ENCODE measurements at places on chromosomes 12 and 14.
A peak's percentile ranks its signal among the peaks of the same experiment; 100 is the strongest.

DNA sequence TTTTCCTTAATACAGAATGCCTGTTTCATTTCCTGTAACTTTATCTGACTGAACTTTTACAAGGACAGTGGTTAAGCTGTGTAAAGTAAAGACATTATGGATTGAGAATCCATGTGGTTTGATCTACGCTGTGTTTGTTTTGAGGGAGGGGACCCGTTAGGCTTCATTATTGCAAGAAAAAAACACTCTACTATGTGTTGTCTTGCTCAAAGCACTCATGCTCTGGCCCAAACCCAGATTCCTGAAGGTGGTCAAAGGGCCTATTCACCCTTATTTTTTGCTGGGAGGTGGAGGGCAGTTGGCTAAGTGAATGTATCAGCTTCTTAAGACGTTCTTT is 11.9 kb downstream of the RNF10 start:
- DNase-seq = no peak

- no peak for DNase-seq
These were observed 55.3 kb upstream of the STON2 start for GRCh38 chr14:81455390-81455789.

- DNase-seq = no peak
These were observed 174.1 kb upstream of the SFSWAP start for GRCh38 chr12:131536766-131537165.

DNA sequence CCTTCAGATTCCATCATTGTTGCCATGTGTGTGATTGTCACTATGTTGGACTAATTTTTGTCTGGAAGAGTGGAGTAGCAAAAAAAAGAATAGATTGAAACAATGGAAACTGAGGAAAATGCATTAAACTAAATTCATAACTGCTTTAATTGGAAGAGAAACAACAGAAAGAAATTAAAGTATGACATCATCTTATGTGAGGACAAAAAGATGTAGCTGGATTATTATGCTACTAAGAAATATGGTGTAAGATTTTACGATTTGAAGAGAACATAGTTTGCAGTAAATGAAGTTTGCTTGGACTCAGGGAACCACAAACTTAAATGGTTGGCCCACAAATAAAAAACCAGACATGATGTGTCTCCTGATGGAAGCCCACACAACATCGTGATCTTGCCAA is 76.8 kb downstream of the PRKCH start:
- DNase-seq = no peak

DNA sequence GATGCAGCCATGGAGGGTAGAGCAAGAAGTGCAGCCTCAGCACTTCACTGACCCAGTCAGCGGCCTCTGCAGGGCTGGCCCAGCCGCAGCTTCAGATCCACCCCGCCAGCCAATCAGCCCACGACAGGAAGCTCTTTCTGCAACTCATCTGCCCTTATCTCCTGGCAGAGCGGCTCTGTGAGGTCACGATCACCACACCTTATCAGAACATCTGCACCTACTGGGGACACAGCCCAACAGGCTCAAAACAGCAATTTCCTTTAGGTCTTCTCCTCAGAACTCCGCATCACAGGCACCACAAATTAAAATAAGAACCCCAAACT is 287.3 kb downstream of the BCL11B start:
- no peak for DNase-seq

GRCh38 chr14:60977847-60978246 is 3.0 kb downstream of the TRMT5 start:
- DNase-seq = no peak

DNA sequence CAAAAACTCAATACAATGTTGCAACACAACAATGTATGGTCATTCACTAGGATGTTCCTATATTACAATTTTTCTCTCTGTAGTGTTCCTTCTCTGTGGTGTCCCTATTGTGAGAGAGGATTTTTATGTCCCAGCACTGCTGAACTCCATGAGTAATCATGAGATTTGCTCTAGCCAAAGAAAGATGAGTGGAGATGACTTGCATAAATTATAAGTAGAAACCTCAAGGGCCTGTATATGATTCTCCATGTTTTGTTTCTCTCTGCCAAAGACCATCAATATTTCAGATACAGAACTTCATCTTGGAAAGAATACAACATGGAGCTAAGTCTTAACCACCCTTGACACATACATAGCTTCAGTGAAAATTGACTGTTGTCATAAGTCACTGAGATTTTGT is 579.1 kb downstream of the TMTC2 start:
- DNase-seq = no peak

DNA sequence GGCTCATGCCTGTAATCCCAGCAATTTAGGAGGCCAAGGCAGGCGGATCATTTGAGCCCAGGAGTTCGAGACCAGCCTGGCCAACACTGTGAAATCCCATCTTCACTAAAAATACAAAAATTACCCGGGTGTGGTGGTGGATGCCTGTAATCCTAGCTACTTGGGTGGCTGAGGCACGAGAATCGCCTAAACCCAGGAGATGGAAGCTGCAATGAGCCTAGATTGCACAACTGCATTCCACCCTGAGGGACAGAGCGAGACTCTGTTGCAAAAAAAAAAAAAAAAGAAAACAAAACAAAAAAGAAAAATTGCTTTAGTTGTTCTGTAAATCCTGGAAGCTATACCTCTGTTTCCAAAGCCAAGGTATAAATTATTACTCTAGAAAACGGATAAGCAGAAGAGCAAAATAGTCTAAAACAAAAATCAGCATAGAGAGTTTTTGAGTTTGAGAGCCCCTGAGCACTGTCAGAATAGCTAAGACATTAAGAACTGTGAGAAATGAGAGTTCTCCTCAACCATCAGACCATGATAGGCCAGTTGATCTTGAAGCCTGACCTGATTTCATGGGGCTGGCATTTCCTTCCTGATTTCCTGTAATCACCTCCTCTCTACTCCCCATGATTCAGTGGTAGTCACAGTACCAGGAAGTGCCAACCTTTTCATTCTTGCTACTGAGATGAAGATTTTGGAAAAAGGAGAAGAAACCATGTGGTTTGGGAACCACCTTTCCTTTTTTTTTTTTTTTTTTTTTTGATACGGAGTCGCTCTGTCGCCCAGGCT is 31.7 kb downstream of the ATP2A2 start:
- DNase-seq = peak; percentile 84

DNA sequence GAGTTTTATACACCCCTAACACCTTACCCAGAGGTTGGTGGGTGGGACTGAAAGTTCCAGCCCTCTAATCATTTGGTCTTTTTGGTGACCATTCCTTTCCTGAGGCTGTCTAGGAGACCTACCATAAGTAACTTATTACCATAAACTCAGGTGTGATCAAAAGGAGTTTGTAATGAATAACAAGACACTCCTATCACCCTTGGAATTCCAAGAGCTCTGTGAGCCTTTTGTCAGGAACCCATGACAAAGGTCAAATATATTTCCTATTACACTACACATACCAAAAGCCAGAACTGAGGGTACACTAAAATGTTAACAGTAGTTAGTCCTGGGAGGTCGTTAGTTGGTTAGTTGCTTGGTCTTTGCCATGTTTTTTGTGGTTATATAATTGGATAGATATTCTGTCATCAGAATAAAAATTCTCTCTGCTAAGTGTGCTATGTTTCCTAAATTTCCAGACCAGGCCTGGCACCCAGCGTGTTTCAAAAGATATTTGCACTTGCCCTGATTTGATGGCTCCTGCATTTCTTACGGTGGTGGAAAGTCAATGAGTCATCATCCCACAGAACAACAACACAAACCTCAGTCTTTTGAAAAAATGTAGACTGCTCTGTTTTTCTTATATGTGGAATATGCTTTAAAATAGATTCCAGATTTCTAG is 27.0 kb upstream of the AKAP5 start:
- DNase-seq = peak; percentile 100

GRCh38 chr14:60183741-60184140 is 18.5 kb upstream of the DHRS7 start:
- no peak for DNase-seq

DNA sequence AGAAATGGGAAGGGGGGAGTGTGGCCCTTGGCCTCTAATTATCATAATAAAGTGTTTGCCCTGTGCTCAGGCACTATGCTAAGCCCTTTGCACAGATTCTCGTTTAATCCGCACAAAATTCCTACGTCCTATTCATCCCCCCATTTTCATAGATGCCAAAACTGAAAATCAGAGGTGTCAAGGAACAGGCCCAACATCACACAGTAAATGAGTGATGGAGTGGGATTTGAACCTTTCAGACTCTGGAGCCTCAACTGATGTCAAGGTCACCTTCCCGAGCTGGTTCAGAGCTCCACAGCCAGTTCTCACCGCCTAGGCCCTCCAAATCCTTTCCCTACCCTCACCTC is 80.7 kb downstream of the IRF2BPL start:
- no peak for DNase-seq

GRCh38 chr12:69359531-69360347 is at the start of gene YEATS4:
Gene YEATS4 (plus strand): TSS chr12:69359743. CDS start chr12:69359973, 230 bp downstream.
- peak; percentile 86 for DNase-seq

DNA sequence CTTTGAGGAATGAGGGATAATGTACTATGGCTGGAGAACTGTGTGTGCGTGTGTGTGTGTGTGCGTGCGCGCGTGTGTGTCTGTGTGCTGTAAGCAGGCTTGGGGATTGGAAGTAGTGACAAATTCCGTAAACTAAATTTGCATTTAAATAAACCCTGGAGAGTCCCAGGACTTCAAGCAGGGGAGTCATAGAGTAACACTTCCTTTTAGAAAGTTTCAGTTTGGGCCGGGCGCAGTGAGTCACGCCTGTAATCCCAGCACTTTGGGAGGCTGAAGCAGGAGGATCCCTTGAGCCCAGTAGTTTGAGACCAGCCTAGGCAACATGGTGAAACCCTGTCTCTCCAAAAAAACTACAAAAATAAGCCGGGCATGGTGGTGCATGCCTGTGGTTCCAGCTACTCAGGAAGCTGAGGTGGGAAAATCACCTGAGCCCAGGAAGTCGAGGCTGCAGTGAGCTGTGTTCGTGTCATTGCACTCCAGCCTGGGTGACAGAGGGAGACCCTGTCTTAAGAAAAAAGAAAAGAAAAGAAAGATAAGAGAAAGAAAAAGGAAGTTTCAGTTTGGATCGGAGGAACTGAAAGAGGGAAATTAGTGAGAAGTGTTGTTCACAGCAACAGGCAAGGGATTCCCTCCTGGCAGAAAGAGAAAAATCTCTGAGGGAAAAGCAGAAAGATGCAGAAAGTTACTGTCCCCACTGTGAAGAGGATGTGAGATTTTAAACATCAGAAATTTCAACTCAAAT is 222.7 kb upstream of the SOX5 start:
- no peak for DNase-seq

DNA sequence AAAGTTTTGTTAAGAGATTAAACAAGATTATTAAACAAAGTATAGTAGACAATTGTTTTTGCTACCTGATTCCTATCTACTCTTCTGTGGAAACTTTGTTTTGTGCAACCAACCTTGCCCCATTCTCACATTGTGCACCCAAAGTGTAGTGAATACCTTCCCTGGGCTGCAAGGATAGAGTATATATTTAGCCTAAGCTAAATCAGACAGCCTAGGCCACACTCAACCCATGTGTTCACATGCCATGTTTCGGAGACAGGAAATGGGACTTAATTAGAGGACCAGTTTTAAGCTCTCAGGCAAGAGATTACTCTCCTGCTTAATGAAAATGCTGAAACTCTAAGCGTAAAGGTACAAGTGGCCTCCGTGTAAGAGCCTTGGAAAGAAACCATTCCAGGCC is 734.9 kb upstream of the USP15 start:
- no peak for DNase-seq

- DNase-seq = no peak
These were observed 34.6 kb downstream of the FZD10 start for GRCh38 chr12:130196827-130197226.

DNA sequence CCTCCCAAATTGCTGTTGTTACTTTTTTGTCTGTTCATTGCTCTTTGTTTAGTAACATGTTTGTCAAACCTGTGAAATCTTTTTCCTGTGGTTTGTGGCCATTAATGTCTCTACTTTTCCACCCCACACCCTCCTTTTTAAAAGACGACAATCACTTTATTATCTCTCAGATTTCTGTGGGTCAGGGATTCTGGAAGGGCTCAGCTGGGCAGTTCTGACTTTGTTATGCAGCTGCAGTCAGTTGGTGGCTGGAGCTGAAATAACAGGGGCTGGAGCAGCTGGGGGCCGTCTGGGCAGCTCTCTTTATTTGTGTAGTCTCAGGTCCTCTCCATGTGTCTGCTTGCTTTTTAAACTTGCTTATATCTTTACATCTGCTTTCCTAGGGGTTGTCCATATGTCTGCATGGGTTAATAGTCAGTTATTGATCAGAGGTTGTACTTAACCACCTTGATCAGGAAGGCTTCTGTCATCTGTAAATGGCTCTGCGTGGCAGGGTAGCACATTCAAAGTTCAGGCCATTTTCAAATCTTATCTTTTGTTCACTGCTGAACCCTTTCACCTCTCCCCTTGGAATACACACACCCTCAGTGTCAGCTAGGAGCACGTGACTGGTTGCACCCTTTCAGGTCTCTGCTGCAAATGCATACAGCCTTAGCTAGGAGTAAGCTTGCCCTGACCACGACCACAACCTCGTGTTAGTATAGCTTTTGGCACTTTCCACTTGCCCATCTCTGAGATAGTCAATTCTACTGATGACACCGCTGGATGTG is 27.9 kb downstream of the BORCS5 start:
- DNase-seq = no peak

GRCh38 chr14:84458881-84459280 is 1071.1 kb upstream of the FLRT2 start:
- DNase-seq = no peak

- DNase-seq = no peak
These were observed 17.7 kb upstream of the ANP32D start for GRCh38 chr12:48454667-48455066.

DNA sequence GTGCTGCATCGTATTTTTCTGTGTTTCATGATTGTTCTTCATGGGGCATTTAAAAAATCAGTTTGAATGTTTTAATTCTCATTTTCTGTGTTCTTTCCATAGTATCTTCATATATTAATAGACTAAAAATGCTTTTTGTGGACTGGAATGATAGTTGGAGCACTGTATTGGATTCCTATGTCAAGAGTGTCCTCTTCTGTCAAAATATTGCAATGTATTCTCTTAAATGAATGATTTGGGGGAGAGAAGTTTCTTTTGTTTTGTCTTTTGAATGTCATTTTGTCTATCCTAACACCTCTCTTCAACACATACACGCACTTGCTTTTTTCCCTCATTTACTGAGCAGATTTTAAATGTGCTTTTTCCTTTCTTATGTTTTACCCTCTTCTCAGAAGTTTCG is 4.7 kb upstream of the EIF2S3B start:
- DNase-seq = peak; percentile 7

DNA sequence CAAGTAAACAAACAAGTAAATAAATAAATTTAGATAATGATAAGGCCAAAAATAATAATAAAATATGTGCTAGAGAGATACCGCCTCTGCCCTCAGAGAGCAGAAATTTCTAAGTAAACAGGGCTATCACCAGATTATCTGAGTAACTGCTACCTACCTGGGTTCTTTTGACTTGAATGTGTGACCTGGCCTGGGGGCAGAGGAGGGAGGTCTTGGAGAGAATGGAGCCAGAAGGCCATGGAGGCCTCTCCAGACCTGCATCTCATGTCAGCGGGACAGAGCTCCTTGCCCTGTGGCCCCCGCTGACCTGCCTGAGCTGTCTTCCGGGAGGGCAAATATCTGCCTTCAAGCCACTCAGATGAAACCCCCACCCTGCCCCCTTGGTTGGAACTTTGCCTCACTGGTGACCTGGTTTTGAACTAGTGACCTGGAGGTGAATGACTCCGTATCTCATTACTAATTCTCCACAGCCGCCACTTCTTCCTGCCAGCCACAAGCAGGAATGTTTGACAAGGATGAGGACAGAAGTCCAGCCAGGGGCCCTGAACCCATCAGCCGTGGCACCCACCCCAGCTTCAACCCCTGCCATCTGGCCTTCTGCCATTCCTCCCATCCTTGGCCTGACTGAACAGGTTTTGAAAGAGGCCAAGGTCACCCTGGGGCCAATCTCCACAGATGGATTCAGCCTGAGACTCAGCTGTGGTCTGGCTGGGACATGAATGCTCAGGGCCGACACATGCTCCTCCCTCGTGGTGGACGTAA is 86.8 kb upstream of the PARP11 start:
- DNase-seq = no peak
